ENCODE measurements at places on chromosomes 5 and 9.

GRCh38 chr5:99771296-99771695, 763.9 kb upstream of the FAM174A start:
- DNase-seq, result no peak

DNA sequence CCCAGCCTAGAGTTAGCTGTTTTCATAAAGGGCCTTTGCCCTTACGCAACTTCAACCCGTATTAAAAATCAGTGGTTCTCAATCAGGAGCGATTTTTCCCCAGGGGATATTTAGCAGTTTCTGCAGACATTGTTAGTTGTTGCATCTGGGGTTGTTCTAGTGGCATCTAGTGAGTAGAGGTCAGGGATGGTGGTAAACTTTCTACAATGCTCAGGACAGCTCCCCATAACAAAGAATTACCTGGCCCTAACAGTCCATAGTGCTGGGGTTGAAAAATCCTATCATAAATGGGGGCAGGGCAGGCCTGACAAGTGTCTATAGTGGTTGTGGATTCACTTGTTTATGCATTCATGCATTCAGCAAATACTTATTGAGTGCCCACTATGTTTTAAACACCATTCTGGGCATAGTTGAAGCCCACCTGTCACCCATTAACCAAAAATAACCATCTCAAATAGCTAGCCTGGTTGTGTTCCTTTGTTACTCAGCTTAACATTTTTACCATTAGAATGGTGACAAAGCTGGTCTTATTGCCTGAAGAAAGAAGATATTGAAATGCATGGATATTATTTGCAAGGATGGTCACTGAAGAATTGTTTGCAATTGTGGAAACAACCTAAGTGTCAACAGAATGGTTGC, 15.9 kb upstream of the FGF1 start:
- no peak for DNase-seq

DNA sequence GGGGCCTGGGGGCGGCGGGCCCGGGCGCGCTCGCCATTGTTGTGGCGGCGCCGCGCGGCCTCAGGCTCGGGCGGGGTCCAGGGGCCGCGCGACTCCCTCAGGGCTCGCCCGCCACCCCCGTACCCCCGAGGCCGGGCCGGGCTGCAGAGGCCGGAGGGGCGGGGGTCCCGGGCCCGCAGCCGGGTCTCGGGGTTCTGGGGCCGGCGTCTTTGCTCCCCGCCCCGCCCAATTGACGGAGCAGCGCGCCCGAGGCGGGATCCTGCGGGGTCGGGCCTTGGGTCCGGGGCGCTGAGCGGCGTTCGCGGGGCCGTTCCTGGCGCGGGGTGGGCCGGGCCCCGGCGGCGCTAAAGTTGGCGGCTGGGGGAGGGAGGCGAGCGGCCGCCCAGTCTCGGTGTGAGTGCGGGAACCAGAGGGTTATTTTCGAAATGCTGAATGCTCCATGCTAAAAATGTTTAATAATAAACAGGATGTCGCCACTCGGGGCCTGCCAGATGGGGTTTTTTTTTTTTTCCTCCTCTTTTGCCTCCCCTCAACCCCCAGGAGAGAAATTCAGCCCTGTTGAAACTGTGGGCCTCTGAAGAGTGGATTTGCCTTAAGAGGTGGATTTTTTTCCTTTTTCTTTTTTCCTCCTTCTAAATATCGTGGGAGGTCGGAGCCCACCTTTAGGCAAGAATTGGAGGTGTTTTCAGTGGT, 724 bp downstream of the PRRC2B start:
- no peak for DNase-seq

DNA sequence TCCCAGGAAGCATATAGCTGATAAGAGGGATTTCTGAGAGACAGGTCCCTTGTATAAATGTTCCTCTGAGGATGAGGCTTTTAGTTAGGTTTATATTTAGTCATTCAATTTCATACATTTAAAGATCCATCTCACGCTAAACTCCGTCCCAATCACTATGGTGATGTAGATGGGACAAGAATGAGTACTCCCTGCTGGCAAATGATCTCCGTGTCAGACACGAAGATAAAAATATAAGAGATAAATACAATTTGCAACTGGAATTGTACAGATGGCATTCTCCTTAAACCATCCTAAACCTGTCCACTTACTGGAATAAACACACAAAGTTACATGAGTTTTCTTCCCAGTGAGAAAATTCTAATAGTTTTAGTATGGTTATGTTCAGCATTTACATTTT, 233.0 kb downstream of the PRR16 start:
- DNase-seq, result no peak

- DNase-seq, result peak; percentile 63
Measured at GRCh38 chr9:127899128-127899943, at the start of gene ST6GALNAC6. ST6GALNAC6 (minus strand) TSS chr9:127899603; CDS start chr9:127897981, 1,622 bp downstream.

- no peak for DNase-seq
Measured at GRCh38 chr5:107853696-107854095, 183.0 kb upstream of the EFNA5 start.

DNA sequence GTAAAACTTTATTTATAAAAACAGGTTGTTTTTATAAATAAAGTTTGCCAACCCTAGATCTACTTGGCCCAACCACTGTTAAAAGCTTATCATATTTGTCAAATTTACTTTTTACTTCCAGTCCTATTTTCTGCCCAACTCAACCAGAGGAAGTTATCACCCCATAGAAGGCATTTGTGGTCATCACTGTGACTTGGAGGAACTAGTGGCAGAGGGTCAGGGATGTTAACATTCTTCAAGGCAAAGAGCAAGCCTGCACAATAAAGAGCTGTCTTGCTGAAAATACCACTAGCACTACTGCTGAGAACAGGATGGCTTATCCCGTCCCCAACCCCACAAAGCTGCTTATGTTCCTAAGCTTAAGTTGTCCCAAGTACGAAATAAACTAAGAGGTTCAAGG, 22.3 kb downstream of the TTC33 start:
- no peak for DNase-seq

DNA sequence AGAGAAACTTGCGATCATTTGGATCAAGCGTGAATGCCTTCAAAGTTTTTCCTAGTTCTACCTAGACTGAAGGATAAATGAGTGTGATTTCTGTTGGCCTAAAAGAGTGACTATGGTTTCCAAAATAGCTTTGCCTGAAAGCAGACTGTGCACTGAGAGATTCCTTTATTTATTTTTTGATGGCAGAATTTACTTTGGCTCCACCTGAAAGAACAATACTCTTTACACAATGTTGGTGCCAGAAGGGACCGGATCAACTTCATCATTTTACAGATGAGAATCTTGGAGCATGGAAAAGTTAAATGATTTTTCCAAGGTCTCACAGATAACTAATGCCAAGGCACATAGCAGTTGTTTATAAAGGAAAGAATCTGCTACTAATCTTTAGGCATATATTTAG, 199.6 kb downstream of the KCTD16 start:
- no peak for DNase-seq

- DNase-seq, result no peak
Measured at GRCh38 chr5:115977096-115977495, 14.8 kb downstream of the LVRN start.

- no peak for DNase-seq
Measured at GRCh38 chr9:37042421-37042820, 8.4 kb upstream of the PAX5 start.
